Hematopoietic multipotent progenitor cell treated with erythropoietin and hydrocortisone succinate and interleukin-3 and kit ligand, for 17 days (in vitro differentiated cells): ENCODE measurements at places on chromosomes 1 and 21.

- no peak for DNase-seq
Measured at GRCh38 chr1:84450910-84451309, 28.2 kb upstream of the RPF1 start.

DNA sequence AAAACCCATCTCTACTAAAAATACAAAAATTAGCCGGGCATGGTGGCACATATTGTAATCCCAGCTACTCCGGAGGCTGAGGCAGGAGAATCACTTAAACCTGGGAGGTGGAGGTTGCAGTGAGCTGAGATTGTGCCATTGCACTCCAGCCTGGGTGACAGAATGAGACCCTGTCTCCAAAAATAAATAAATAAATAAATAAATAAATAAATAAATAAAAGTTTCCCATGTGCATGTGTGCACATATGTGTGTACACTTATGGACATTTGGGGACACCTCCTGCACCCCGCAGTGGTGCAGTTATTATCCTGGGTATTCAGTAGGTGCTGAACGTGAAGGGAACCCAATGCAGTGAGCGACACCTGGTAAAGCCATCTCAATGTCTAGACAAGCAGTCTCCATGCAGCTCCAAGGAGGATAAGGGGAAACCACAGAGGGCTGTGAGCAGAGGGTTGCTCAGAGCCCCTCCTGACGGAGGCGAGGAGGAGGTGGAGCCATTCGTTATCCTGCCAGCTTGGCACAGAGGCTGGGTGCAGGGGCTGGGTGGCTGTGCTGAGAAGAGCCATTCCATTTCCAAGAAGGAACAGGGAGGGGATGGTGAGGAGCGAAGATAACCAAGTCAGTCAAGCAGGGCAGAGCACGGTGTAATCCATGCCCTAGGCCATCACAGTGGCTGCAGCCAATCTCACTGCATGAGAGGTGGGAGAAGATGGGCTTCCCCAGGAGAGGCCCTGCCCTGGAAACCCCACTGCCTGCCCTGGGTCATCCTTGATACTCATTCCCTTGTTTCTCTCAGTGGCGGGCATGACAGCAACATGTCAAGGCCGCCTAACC, 25.6 kb downstream of the UBIAD1 start:
- no peak for DNase-seq

DNA sequence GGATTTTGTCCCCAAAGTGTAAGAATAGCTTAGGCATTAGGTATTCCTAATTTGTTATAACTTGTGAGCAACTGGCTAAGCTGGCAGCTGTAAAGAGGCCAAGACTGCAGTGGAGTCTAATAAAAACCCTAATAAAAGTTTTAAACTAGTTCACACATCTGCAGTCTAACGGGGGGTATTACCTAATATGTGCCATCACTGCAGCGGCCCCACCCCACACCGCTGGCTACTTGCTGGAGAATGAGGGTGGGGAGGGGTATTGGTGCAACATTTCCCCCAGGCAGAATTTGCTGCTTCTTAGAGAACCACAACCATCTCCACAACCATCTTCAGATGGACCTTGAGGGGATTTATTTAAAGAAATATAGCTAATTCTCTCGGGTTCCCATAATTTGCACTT, 135.0 kb downstream of the ZC3H11B start:
- no peak for DNase-seq

GRCh38 chr1:185573677-185574076, 160.5 kb upstream of the HMCN1 start:
- no peak for DNase-seq

GRCh38 chr1:200041337-200042118, 14.0 kb downstream of the NR5A2 start:
- DNase-seq = no peak

- no peak for DNase-seq
Measured at GRCh38 chr1:246856371-246856770, 75.4 kb downstream of the AHCTF1 start.

DNA sequence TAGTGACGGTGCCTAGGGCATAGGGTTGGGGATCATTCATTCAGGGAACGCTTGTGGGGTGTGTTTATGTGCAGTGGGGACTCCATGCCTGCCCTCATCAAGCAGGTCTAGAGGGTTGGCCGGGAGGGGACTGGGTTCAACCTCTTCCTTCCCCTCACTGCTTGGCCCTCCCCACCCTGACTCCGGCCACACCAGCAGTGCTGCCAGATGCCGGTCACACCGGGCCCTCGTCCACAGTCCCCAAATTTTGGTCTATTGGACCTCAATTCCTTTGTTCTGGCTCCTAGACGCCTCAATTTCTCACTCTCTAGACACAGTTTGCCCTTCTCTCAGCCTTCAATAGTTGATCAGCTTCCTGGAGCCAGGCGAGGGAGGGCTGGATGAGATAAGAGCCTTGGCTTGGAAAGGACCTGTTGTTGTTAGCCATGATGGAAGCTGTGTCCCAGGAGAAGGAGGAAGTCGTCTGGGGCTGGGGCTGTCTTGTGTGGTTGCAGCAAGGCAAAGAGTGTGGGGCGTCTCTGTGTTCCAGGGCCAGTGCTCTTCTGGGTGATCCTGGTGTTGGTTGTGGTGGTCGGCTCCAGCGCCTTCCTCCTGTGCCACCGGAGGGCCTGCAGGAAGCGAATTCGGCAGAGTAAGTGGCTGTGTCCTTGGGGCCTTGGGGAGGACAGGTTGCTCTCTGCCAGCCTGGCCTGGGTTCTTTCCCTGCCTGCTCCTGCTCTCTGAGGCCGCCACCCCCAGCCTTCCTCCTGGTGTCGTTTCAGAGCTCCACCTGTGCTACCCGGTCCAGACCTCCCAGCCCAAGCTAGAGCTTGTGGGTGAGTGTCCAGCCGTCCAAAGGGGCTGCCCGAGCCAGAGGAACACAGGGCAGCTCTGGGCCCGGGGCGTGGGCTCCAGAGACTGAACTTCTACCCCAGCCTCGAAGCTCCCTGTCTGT, 41.1 kb upstream of the TNFRSF1B start:
- DNase-seq = no peak

DNA sequence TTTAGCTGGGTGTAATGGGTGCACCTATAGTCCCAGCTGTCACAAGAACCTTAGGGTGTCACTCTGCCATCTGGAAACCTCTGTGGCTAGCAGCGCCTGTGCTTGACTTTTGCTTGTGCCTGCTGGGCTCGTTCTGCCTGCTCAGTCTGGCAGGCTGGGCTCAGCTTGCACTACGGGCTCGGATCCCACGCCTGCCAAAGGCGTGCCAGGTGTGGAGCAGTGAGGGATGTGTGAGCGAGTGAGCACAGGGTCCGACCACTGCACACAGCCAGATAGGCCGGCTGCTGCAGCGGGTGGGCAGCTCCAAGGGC, 2.8 kb upstream of the LSM10 start:
- no peak for DNase-seq

DNA sequence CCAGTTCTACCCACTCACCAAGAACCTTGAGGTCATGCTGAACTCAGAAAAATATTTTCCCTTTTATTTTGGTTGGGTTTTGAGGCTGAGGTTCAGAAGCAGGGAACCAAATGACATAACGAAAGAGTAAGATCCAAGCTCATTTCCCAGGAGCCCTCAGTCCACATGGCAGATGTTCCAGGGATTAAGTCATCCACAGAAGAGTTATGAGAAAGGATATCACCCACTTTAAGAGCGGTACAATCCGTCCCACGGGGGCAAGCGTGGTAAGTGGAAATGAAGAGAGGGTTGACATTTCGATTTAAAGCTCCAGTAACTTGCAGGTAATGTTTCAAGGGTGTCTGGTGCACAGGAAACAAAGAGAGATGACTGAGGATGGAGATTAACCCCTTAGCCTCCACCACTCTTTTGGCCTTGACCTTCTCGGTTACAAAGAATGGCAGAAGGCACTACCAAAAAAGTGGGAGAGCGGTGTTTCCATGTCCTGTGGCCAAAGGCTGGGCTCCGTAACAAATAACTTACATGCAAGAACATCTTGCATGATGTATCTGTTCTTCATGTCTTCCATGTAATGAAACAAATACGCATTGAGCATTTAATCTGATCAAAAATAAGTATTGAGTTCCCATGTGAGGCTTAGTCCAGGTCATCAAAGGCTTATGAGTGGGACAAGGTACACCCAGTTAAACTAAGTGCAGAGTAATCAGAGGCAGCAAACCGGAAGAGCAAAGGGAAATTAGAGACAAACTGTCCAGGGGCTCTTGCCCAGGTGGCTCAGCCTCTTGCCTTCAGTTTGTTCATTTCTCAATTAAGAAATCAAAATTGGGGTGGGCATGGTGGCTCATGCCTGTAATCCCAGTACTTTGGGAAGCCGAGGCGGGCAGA, 241.4 kb downstream of the TOMM20 start:
- no peak for DNase-seq

DNA sequence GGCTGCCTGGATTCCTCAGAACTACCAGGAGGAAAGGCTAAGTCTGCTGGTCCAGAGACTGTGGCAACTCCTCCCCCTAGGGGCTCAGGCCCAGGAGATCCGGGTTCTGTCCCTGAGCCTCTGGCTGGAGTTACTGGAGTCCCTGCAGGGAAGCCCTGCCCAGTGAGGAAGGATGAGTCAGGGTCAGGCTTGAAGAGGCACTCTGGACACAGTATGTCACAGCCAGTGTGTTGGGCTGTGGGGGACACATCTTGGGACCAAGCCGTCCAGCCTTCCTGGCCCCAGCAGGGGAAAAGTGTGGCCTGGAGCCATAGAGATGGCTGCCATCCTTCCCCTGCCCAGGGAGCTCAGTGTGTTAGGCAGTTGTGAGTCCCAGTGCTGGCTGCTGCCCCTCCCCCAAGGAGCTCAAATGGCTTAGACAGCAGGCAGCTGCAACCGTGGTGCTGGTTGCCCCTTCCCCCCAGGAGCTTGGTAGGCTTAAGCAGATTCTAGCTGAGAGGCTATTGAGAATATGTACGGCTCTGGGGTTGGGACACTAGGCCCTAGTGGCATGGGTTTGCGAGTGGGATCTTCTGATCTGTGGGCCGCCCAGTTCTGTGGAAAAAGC, 28.2 kb upstream of the RABGAP1L start:
- DNase-seq = no peak

DNA sequence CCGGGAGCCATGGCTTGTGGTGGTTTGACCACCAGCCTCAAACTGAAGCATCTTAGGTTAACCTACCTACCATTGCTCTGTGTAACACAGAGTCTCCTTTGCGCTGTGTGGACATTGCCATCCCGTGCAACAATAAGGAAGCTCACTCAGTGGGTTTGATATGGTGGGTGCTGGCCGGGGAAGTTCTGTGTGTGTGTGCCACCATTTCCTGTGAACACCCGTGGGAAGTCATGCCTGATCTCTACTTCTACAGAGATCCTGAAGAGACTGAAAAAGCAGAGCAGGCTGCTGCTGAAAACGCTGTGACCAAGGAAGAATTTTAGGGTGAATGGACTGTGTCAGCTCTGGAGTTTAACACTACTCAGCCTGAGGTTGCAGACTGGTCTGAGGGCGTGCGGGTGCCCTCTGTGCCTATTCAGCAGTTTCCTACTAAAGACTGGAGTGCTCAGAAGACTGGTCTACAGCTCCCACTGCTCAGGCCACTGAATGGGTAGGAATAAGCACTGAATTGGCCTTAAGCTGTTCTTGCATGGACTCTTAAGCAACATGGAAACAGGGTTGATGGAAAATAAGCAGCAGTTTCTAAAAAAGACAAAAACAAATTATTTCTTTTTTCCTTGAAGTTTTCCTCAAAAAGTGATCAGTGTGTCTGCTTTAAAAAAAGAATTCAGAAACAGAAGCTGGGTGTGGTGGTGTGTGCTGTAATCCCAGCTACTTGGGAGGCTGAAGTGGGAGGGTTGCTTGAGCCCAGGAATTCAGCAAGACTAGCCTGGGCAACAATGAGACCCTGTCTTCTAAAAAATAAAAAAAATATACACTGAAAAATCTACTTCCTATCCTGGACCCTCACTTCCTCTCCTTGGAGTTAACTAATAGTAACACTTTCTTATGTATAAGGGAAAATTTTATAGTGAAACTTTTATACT, 14.6 kb downstream of the CEP350 start:
- DNase-seq = no peak

GRCh38 chr1:63743781-63744180, 30.0 kb upstream of the ROR1 start:
- DNase-seq = no peak

- DNase-seq = no peak
Measured at GRCh38 chr1:231540847-231541246, 12.4 kb downstream of the TSNAX start.

DNA sequence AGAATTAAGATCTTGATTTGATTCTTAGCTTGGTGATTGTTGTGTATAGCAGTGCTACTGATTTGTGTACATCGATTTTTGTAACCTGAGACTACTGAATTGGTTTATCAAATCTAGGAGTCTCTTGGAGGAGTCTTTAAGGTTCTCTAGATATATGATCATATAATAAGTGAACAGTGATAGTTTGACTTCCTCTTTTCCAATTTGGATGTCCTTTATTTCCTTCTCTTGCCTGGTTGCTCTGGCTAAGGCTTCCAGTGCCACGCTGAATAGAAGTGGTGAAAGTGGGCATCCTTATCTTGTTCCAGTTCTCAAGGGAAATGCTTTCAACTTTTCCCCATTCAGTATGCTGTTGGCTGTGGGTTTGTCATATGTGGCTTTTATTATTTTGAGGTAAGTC, 61.5 kb upstream of the LYST start:
- no peak for DNase-seq
